Activated CD4-positive, alpha-beta T cell treated with anti-CD3 and anti-CD28 coated beads, Interleukin-2, Interleukin-6, amounts not matched to agents 100 ng/mL and 50 ng/mL, durations not matched to agents 16 hours and 8 hours (primary cell): ENCODE measurements at places on chromosomes 3 and 15.

DNA sequence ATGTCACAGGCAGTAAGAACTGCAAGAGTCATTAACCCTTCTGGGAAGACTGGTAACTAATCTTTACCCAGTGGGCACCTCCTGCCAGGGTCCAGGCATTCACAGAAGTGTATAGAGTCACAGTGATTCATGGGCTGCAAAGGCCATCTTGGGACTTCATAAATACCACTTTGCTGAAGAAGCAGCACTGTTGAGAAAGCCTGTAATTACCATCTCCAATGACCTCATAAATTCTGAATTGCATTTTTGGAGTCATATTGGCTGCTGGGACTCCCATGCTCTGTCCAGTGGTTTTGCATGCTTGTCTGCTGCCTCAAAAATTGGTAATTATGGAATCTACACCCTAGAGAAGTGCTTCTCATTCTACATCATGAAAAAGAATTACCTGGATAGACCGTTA, 837.2 kb downstream of the NTRK3 start:
- no peak for DNase-seq

DNA sequence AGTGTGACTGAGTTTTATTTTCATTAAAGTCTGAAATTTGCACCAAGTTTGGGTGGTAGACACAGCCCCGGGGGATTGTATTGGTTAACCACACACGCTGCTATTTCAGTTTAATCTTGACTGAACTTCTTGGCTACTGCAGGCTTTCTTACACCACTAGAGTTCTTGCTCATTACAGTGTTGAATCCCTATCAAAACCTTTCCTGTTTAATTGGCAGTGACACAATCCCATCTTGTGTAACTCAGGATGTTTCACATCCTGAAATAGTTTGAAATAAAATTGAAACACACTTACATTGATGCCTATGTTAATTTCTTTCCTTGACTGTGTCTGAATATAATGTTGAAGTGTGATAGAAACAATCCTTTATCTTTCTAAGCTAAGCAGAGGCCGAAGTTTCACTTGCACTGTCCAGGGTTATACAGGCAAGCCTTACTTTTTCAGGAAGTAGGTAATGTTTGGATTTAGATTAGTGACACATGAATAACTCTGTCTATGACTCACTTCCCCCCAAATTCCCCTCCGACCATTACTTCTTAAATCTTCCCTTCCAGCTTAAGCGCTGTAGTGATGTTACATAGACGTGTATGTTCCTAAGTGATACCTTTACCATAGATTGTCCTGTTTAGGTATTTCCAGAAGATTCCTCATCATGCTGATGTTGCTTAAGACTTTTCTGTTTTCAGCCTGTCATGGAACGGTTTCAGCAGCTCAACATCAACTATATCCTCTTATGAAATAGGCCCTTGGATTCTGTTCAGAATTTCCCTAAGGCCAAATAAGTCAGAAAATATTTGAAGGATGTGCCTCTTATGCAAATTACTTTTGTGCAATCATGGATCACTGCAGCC, 16.8 kb downstream of the ATG7 start:
- peak; percentile 51 for DNase-seq

- DNase-seq, result no peak
These were observed 388.0 kb upstream of the TBL1XR1 start for GRCh38 chr3:177585271-177585670.

DNA sequence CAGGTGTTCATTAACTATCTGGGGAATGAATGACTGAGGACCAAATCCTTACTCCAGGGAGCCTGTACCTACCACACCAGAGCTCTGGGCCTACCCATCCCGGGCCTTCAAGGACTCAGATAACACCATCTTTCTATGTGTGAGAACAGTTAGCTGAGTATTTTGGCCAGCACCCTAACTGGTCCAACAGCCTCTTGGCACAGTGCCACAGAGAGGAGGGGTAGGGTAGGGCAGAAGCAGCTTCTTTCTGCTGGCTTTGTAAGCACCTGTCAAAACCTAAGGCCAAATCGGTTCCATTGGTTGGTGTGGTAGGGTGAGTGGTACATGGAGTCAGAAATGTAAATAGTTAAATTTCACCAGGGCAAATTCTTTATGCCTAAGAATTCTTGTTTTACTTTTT, 26.7 kb downstream of the ISL2 start:
- DNase-seq, result no peak

GRCh38 chr3:12479919-12480427, 4.3 kb upstream of the TSEN2 start:
- DNase-seq, result peak; percentile 75

DNA sequence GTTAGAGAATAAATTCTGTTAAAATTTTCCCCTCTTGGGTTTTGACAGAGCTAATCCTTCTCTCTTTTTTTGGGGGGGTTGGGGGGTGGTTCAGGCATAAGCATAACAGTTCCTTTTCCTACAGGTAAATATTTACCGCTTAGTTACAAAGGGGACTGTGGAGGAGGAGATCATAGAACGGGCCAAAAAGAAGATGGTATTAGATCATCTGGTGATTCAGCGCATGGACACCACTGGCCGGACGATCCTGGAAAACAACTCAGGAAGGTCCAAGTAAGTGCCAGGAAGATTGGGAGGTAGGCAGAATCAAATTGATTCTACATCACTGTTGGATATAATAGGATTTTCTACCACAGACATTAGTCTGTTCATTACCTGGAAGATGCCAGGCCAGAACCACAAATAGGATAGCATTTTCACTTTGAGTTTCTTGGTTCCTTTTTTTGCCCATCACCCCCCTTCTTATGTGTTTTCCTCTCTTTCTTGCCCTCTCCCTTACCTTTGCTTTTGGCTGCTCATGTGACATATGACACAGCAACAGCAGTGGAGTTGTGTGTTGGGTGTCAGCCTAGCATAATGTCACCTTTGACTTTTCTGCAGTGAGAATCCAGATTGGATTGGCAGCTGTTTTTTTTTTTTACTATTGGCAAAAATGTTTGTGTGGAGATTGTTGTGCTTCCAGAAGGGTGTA, 79.0 kb downstream of the CHD2 start:
- DNase-seq, result no peak

DNA sequence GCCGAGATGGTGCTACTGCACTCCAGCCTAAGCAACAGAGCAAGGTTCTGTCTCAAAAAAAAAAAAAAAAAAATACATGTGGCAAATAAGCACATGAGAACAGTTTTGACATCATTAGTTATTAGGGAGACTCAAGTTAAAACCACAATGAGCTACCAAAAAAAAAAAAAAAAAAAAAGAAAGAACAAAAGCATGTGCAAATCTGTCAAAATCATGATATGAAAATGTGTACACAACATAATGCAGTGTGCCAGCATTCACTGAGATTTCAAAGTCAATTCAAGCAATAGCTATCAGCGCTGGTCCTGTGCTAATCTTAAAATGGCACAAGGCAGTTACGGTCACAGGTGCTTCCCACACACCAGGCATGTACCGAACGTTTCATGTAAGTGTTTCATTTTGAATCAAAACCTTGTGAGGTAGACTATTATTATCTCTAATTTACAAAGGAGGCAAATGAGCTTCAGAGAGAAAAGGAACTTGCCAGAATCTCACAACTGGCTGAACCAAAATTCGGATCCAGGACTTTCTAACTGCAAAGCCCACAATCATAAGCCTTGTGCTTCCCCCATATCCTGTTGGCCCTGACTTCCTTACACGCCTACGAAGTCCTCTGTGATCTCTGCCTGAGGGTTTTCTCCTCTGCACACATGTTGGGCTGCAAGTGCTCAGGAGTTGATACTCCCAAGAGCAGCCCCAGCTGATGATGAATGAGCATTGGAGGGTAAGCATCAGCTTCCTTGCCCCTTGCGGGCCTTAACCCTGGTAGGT, 200.1 kb upstream of the PROK2 start:
- peak; percentile 74 for DNase-seq

DNA sequence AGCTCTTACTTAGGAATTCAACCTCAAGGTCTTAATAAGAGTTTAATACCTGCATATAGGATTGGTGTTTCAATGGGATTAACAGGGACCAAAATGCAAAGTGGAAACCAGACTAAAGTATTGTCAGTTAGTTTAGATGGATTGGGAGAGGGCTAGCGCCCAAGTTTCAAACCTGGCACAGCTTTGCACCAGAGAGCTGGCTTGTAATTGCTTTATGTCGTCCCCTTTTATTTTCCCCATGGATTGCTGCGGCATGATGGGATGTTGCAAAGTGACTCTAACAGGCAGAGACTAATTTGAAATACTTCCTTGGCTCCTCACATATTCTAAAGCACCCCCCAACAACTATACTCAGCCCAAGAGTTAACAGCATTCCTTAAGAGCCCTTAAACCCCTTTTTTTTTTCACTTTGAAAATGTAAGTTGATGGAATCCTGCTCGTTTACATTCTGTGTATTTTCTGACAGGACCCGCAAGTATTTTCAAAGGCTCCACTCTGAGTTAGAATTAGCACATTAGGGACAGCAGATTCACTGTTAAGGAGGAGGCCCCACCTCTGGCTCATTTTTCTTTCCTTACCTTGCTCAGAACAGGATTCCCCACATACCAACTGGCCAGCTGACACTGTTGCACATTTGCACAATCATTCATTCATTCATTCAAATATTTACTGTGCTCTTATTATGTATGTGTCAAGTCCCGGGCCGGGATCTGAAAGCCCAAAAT, 214.2 kb downstream of the ERC2 start:
- no peak for DNase-seq

GRCh38 chr3:37994639-37994972, 4.0 kb downstream of the VILL start:
- peak; percentile 37 for DNase-seq

GRCh38 chr15:90513448-90513847, 16.3 kb upstream of the CRTC3 start:
- DNase-seq, result no peak

GRCh38 chr3:153078826-153079225, 83.2 kb upstream of the RAP2B start:
- no peak for DNase-seq

GRCh38 chr15:41323611-41324010, 8.8 kb downstream of the OIP5 start:
- DNase-seq, result peak; percentile 19

DNA sequence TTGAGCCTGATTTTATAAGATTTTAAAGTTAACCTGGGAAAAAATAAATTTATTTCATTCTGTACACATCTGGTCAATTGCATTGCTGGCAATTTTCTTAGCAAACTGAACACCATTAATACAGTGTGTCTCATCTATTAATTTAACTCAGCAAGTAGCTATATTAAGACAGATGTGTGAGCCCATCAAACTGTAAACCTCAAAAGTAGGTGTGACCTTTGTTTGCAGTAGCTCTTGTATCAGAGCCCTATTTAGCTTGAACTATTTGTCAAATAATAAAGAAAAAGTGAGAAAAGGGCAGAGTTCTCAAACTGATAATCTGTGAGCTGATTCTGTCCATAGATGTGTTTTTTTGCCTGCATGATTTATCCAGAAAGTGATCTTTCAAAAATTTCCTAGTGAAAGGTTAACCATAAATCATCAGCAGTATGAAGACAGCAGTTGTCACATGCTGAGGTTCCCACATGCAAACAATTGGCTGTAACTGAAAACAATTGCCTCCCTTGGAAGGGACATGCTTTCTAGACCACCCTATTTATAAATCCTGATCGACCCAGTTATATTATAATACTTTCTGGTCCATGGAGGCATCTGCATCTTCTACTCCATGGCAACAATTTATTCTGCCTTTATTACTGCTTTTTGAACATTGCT, 646.5 kb downstream of the NSUN3 start:
- DNase-seq, result no peak

- DNase-seq, result peak; percentile 54
These were observed 3.5 kb downstream of the TNFSF10 start for GRCh38 chr3:172519740-172520139.

DNA sequence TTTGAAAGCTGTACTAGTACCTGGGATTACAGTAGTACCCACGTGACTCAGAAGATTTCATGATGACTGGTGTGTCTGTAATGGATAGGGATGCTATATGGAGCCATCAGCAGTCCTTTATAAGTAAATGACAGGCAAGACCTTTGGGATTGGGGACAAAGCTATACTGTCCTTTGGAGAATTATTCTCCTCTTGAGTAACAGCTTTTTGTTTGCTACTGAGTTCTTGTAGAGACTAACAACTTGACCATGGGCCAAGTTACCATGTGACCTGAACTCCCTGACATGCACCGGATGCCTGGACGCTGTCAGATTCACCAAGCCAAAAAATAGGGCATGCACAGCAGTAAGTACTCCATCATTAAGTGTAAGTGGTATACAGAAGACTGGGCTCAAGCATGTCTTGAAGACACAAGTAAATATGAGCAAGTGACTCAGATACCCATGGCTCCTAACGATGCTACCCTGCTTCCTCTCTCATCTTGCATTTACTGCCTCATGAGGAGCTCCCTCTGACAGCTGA, 12.9 kb downstream of the SEC11A start:
- no peak for DNase-seq

DNA sequence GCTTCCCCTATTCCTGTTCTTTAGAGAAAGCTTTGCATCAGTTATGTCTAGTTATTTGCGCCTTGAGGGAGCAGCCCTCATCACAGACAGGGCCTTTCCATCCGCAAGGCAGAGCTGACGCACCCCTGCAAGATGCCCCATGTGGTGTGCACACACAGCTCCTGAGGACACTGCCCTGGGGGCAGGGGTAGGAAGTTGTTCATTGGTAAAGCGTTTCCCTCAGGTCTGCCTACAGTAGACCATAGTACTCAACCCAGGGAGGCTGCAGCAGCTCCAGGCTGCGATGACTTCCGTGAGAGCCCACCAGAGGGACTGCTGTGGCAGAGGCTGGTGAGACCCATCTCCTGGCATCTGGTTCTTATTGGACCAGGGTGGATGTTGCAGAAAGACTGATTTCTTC, 55.1 kb upstream of the PLXNA1 start:
- no peak for DNase-seq

GRCh38 chr3:61451841-61452240, 109.5 kb upstream of the PTPRG start:
- DNase-seq, result no peak

GRCh38 chr3:195609229-195609628, 25.5 kb upstream of the APOD start:
- DNase-seq, result peak; percentile 81

- no peak for DNase-seq
These were observed 2.1 kb downstream of the LSAMP start for GRCh38 chr3:116443191-116443661.

GRCh38 chr3:122146466-122146865, 37.0 kb upstream of the CASR start:
- peak; percentile 95 for DNase-seq

DNA sequence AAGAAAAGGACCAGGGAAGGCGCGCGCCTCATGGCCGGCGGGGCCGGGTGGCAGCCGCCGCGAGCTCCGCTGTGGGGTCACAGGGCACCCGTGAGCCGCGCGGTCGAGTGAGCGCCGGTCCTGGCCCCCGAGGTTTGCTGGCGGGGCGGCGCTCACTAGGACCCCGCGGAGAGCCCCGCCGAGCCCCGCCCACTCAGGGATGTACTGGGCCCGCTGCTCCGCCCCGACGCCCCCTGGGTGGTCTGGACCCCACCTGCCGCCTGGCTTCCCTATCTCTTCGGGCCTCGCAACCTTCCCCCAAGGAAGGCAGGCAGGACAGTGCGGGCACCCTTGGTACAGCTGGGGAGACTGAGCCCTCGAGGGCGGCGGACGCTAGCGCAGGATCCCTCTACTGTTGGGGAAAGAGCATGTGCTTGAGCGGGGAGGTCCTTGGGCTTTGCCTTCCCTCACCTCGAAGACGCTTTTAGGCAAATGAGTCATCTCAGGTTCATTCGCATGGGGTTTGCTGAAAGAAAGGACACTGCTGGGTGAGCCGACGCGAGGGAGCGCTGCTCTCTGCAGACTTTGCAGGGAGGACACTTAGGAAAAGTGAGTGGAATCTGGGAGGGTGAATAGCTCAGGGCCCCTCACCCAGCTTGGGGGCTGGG, at the start of gene CHRNB4:
Gene CHRNB4, minus strand, starts transcription at position 109 of the 647 bp plus-strand sequence. Its CDS starts 77 bp downstream, at position 32.
- no peak for DNase-seq
